ENCODE measurements at places on chromosomes 4 and X.
A peak's percentile ranks its signal among the peaks of the same experiment; 100 is the strongest.

DNA sequence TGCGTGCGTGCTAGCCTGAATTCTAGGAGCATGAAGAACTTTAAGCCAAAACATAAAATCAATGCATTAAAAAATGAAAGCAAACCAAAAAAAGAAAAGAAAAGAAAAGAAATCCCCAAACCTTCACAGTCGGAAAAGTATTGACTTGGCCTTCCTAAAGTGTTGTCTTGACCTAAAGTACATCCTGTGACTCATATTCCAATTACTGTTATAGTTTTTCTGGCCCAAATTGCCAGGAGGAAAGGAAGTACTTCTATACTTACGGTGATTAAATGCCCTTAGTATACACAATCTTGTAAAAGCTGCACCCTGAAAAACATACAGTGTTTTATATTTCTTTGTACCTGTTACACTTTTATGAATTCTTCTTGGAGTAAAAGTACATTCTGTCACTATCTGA, 512.8 kb downstream of the ANKRD50 start:
- DNase-seq: no peak

DNA sequence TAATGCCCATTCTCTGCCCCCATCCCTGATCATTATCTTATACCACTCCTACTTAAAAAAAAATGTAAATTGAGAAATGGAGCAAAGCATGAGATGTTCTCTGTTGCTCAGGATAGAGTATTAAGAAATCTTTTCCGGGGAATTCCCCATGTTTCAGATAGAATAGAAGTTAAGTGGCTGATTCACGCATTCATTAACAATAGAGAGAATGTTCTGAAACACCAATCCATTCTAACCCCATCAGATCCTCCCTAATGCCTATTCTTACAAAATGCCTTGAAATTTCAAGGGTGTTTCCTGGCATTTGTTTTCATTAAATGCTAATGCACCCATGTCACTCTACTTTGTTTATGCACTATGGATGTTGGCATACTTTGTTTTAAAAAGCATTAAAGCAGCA, 101.1 kb downstream of the AREG start:
- DNase-seq: no peak

- DNase-seq: no peak
These were observed 57.5 kb upstream of the GC start for GRCh38 chr4:71841336-71841735.

DNA sequence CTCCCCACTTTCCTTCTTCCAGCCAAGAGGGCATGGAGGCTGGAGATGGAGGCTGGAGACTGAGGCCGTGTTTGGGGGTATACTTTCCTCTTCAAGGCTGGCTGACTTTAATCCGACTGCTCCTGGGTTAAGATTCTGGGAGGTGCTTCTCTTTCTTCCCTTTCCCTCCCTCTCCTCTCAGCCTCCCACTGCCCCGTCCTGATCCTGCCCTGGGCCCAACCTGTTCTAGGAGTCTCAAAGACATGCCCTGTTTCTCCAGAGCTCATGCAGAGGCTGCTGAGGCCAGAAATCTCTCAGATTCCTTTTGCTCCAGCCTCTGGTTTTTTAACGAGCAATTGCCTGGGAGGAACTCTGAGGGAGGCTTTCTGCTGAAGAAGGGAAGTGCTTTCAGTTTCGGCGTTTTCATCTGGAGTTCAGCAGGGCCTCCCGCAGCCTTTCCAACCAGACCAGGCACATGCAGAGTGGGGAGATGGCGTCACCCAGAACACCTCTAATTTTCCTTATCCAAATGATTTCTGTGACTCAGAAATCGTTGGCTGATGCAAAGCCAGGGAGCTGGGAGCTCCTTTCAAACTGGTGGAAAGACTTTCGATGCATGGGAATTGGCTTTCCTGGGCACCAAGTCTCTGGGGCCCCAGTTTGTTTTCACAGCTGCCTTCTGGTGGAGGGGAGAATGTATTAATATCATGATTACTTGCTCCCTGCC, 34.5 kb upstream of the FAM9C start:
- DNase-seq: no peak

GRCh38 chr4:173171098-173171497, 2.5 kb downstream of the GALNT7 start:
- DNase-seq: peak; percentile 52

Data from HuH-7.5 (cell line).